ENCODE measurements at places on chromosomes 13 and 19.

GRCh38 chr19:16889883-16890460 lies 1.2 kb downstream of the F2RL3 start:
- no peak for DNase-seq

DNA sequence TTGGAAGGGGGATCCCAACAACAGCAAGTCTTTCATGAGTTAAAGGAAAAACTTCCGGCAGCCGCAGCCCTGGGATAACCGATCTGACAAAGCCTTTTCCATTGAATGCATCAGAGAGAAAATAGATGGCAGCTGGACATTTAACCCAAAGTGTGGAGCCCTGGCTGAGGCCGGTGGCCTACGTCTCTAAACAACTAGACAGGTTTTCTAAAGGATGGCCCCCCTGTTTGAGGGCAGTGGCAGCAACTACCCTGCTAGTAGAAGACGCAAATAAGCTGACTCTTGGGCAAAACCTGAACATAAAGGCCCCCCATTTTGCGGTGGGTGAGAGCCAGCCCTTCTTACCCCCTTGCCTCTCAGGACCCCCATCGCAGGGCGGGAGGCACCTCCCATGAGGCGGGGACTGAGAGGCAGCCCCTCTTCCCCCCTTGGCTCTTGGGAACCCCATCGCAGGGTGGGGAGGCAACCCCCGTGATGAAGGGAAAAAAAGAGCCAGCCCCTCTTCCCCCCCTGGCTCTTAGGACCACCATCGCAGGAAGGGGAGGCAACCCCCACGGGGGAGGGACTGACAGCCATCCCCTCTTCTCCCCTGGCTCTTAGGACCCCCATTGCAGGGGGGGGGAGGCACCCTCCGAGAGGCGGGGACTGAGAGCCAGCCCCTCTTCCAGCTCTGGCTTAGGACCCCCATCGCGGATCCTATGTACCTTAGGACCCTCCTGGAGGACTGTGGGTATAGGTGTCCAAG lies 2422.9 kb upstream of the PCDH20 start:
- no peak for DNase-seq

- DNase-seq = no peak
These were observed 42.1 kb downstream of the PCCA start for GRCh38 chr13:100130930-100131511.

- DNase-seq = no peak
These were observed 91.0 kb upstream of the MYCBP2 start for GRCh38 chr13:77417897-77418296.

GRCh38 chr13:72960114-72960513 lies 98.7 kb upstream of the KLF5 start:
- DNase-seq = no peak

DNA sequence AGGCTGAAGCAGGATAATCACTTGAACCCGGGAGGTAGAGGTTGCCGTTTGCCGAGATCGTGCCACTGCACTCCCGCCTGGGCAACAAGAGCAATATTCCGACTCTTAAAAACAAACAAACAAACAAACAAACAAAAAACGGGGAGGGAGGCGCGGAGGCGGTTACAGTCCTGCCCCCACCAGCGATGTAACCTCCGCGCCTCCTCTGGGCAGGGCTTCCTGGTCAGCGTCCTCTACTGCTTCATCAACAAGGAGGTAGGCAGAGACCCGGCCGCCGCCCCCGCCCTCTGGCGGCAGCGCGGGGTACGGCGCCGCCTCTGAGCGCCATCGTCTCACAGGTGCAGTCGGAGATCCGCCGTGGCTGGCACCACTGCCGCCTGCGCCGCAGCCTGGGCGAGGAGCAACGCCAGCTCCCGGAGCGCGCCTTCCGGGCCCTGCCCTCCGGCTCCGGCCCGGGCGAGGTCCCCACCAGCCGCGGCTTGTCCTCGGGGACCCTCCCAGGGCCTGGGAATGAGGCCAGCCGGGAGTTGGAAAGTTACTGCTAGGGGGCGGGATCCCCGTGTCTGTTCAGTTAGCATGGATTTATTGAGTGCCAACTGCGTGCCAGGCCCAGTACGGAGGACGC lies 10.2 kb downstream of the SNRPD2 start:
- peak; percentile 75 for DNase-seq

DNA sequence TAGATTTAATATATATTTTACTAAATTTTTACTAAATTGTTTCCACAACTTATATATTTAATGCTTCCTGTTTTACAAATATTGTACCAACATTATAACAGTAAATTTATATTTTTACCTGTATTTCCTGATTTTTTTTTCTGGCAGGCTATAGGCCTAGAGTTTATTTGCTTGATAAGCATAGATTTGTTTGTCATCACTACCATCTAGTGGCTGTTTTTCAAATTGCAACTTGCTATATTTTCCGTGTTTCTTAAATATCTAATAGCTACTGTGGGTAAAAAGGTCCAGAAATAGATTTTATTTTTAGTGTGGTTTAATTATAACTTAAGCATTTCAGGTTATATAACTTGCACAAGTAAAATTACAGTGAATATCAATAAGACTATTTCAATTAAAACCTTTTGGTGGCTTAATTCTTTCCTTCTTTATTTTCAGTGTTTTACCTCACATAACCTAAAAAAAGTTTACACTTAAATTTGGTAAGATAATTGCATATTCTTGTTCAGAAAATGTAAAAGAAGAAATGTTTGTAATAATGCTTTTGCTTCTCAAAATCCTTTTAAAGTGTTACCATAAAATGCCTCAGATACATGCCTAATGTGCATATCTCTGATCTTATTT lies 60.6 kb downstream of the NDFIP2 start:
- DNase-seq = no peak

DNA sequence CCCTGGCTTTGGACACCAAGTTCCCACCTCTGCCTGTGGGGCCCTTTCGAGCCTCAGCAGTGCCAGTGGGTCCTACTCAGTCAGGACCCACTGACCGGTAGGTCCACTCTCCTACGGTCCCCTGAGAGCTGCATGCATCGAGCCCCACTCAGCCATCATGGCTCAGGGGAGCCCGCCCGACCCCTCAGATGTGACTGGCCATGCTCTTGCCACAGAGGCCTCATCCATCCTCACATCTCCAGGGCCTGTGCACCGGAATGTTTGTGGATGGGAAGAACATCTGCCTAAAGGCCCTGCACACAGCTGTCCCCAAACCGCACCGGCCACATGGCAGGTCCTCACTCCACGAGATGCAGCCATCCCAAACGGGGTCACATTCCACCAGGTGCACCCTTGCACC lies 52.6 kb upstream of the C13orf46 start:
- DNase-seq = no peak

- no peak for DNase-seq
These were observed 3.3 kb upstream of the ZNF556 start for GRCh38 chr19:2863816-2864215.

DNA sequence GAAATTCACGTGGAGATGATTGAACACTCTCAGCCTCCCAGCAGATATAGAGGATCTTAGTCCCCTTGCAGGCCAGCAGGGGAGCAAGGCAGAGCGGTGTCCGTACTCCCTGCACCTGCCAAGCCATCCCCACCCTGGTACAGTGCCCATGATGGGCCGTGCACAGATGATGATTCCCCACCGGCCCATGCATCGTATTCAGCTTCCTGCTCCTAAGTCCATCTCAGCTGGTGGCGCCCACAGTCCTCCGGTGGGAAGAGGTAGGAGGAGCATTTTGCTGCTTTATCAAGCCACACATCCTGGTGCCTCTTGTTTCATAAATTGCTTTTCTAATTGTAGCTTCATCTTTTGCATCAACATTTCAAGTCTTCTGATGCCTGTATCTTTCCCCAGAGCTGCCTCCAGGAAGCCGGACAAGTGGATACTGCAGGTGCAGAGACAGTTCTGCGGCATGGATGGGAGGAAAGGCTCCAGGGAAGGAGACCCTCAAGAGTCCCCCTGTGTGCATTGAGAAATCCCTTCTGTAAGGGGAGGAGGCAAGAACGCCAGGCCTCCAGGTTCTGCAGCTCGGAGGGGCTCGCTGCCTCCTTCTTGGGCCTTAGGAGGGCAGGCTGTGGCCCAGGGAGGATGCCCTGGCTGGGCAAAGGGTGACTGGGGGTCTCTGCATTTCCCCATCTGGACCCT lies 55.3 kb downstream of the F2RL3 start:
- no peak for DNase-seq

GRCh38 chr19:41412953-41413352 lies 14.2 kb downstream of the B3GNT8 start:
- no peak for DNase-seq

GRCh38 chr13:42106998-42107397 lies 58.5 kb downstream of the DGKH start:
- no peak for DNase-seq

GRCh38 chr13:28267497-28267896 lies 129.2 kb downstream of the PAN3 start:
- DNase-seq = no peak

All from T follicular helper cell (primary cell).